ENCODE measurements at places on chromosomes 2 and 18.

DNA sequence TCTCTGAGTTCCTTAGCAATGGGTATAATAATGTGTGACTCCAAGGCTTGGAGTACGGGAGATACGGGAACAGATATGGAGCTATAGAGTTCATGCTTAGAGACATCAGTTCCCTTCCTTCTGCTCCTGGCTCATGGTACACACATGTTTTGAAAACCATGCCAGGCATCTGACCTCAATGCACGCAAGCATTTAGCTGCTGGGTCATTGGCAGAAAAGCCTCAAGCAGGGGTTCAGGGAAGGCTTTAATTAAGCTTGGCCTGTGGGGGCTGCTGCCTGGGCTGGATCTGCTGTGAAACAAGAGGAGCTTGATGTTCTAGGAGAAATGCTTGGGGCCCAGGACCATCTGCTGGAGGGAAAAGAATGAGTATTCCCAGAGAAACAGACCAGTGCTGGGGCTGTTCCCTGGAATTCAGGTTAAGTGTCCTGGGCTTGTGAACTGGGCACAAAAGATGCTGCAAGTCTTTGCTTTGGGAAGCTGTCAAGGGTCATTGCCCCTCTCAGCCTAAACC lies 3.2 kb downstream of the ALLC start:
- no peak for DNase-seq

DNA sequence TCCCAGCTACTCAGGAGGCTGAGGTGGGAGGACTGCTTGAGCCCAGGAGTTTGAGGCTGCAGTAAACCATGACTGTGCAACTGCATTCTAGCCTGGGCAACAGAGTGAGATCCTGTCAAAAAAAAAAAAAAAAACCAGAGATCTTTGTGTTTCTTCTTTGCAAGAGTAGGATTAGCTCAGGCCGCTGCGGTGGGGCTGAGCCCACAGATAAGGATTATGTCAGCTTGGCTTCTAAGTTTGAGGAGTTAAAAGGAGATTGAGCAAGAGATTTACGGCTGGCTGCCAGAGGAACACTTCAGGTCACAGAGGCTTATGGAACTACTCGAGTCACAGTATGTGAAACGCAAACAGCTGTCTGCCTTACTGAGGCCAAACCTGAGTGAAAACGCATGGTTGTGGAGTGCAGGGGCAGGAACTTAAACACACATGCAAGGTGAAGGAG lies 146.7 kb upstream of the L3MBTL4 start:
- DNase-seq = no peak

GRCh38 chr2:234490271-234491091 lies 6.4 kb downstream of the ARL4C start:
- DNase-seq = no peak

- no peak for DNase-seq
These were observed at the start of gene LRP1B for GRCh38 chr2:142131010-142131669. Gene LRP1B (minus strand): TSS chr2:142131016. CDS start chr2:142130729, 287 bp downstream.

GRCh38 chr2:72427022-72427861 lies 279.6 kb upstream of the CYP26B1 start:
- DNase-seq = no peak

DNA sequence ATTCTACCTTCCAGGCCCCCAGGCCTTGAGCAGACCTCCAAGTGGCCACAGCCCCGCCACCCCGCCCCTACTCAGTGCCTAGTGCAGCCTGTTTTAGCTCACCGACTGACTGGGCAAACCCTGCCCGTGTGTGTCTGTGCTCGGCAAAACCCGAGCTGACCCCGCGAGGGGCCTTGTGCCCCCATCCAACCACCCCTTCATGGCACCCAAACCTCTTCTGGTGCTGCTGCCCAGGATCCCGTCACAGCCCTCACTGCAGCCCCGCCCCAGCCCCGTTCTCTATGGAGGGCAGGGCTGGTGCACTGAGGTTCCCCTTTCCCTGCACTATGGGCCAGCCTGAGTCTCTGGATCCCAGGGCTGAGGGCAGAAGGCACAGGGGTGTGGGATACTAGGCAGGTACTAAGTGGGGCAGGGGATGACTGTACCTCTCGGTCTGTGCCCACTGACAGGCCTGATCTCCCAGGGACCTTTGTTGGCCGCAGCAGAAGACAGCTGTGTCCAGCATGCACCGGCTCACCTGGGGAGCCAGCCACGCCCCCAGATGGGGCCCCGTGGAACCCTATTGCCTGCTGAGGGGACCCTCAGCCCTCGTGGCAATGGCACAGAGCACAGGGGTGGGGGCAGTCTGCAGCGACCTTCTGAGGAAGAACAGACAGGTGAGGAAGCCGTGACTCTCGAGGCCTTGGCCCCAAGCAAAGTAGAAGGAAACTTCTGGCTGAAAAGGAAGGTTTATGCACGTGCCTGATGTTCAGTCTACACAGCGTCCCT lies 69.9 kb upstream of the OTOS start:
- DNase-seq = no peak

GRCh38 chr2:109229094-109229675 lies 100.2 kb downstream of the SH3RF3 start:
- DNase-seq = no peak

DNA sequence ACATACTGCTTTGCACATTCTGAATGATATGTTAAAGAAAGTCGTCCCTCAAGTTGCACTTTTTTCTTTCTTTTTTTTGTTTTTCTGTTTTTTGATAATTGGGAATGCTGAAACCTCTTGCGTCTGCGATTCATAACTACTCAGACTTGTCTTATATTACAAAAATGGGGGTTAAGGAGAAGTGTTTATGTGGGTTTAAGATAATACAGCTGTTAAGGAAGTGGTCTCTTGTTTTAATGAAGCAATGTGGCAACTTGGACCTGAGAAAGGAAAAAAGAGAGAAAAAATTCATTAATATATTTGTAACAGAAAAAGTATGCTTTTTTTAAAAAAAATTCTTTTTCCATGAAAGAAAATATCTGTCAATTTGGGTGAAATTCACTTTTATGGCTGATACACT lies 268.5 kb upstream of the CCDC68 start:
- DNase-seq = no peak

DNA sequence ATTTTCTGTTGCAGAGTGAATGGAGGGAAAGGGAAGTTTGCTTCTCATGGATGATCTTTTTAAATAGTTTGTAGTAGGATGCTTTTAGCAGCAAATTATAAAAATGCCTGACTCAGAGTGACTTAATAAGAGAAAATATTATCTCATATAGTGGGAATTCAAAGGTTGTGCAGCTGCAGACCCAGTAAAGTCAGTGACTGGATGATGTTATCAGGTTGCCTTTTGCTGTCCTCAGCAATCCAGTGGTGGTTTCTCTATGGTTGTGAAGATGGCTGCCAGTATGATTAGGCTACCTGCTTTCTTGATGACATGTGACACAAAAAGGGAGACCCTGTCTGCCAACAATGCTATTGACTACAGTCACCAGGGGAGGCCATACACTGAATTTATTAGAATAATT lies 184.8 kb downstream of the DIS3L2 start:
- no peak for DNase-seq

Measured in pulmonary artery endothelial cell (primary cell).